ENCODE measurements at places on chromosomes 3 and 15.

DNA sequence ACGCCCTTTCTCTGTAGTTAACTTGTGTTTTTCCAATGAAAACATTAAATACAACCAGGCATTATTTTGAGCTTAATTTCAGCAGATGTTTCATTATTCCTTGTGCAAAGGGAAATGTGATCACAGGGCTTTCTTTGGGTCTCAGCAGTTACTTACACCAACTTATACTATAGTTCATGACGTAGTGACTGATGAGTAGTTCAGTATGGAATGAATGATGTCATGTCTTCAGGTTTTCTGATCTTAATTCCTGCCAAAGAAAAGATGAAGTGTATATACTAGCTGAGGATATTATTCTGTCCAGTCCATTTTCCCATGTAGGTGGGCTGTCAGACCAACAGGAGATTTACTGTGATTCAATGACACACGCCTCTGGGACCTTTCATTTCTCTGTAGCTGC is 61.3 kb downstream of the MYRIP start:
- DNase-seq, result no peak

- no peak for DNase-seq
Observed at GRCh38 chr3:12301031-12301430, 12.2 kb downstream of the PPARG start.

DNA sequence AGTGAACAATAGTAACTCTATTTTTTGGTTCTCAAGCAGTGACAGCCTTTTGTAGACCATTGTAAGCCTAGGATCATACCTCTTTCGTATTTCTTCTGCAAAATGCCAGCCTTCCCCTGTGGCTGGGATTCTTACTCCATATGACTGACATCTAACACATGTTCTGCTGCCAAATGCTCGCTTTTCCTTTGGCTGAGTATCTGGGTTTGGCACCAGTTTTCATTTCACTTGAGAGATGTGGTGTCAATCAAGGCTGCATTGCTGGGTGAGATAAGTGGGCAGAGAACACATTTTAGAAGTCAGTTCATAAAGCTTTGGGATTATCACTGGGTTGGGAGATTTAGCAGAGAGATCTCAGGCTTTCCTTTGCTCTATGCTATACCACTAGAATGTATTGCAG is 514.7 kb upstream of the SGO1 start:
- DNase-seq, result no peak

DNA sequence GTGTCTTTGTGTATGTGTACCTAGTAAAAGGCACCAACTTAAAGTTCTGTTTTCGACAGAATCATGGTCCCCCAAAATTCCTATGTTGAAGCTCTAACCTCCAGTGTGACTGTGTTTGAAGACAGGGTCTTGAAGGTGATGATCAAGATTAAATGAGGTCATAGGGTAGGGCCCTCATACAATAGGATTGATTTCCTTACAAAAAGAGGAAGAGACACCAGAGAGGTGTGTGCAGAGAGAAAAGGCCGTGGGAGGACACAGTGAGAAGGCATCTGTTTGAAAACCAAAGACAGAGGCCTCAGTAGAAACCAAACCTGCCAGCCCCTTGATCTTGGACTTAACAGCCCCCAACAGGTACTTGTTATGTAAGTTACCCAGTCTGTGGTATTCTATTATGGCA is 52.0 kb upstream of the CORO2B start:
- no peak for DNase-seq

DNA sequence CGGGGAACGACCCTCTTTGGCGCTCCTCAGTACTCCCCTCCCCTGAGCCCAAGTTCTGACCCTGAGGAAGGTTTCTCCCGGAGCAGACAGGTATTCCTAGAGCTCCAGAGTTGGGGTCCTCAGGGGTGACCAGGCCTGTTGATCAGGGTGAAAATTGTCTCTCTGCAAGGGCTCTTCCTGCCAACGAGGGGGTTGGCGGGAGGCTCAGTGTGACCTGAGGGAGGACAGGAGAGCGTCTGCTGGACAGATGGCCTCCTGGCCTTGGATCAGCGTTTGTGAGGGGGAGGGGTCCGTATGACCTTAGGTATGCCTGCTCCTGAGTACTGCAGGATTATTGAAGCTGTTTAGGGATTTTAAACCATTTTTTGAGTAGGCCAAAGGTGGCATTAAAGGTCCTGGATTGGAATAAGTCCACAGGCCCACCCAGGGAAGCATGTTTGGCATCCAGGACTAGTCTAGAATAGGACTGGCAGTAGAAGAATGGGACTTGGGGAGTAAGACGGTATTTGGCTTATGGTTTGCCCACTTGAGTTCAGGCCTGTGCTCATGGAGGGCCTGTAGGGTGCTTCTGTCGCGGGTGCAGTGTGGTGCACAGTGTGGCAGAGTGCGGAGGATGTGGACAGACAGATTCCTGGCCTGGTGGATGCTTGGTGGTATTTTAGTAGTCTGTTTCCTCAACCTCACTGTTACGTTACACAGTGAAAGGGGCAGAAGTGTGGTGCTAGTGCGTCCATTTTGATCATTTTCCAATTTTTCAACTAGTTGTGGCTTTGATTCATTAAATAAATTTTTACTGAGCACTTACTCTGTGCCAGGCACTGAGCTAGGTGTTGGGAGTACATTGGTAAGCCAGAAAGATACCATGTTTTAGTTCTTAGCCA is 959 bp downstream of the ZNF592 start:
- DNase-seq, result peak; percentile 32

- no peak for DNase-seq
Observed at GRCh38 chr3:32165442-32165841, 59.0 kb downstream of the GPD1L start.

DNA sequence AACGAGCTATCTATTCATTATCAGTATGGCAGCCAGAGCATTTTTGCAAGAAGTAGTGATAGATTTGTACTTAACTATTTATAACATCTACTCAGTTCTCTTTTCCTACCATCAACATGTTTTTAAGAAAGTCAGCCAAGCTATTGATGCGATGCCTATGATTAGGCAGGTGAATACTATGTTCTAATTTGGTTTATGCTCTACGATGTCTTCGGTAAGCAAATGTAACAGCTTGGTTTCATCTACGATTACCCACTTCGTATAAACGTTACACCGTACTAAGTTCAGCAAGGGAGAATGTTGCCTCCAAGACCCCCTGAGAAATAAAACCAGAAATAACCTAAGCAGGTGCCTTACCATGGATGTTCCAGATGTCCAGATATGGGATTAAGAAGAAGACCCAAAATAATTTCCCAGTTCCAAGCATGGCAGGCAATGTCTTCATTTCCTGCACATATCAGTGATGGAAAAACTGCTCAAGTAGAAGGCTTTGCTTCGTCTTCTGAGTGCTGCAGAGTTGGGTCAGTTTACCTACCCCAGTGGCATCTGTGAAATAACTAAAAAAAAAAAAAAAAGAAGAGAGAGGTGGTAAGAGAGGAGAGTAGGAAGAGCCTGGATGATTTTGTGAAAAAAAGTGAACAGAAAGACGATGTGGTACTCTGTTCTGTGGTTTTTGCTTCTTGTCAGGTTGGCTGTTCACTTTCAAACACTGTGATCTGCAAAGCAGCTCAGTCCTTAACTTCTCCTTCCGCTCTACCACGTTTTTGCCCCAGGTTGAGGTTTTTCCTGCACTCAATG is at the start of gene BTLA:
BTLA (minus strand) TSS at position 559 of the 798 bp plus-strand sequence; CDS start at position 445, 114 bp downstream.
- no peak for DNase-seq

DNA sequence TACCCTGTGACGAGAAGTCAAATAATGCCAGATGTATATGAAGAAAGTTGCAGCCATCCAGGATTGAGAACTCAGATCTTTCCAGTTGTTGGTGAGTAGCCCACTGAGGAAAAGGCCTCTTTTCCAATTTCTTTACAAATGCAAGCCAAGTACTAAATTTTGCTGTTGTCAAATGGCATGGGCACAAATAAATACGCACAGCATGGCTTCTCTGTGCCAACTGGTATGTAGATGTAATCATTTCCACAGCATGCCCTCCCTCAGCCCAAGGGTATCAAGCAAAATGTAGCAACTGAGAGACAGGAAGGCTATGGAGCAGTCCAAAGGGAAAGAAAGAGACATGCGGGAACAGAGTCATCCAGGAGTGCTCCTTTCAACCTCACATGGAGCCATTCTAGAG is 105.4 kb downstream of the FGF12 start:
- DNase-seq, result no peak

- DNase-seq, result no peak
Observed at GRCh38 chr3:71649757-71650156, 66.2 kb upstream of the FOXP1 start.

- no peak for DNase-seq
Observed at GRCh38 chr3:171269542-171269941, 190.7 kb downstream of the TNIK start.

GRCh38 chr3:27840807-27841594 is 118.9 kb upstream of the EOMES start:
- no peak for DNase-seq

DNA sequence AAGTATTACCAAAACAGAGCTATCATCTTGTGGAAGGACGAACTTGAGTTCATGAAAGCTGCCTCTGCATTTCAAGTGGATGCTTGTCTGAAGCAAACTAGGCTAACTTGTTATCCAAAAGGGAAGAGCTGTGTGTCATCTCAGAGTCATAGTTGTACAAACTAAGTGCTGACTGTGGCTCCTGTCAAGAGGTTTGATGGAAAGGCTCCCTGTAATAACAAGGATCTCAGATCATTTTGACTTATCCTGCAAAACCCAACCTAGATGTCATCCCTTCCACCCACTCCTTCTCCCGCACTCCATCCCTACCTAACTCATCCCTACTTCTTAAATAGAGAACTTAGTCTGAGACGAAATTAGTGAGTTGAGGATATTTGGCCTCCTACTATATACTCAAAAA is 110.8 kb downstream of the NR2E3 start:
- DNase-seq, result no peak

DNA sequence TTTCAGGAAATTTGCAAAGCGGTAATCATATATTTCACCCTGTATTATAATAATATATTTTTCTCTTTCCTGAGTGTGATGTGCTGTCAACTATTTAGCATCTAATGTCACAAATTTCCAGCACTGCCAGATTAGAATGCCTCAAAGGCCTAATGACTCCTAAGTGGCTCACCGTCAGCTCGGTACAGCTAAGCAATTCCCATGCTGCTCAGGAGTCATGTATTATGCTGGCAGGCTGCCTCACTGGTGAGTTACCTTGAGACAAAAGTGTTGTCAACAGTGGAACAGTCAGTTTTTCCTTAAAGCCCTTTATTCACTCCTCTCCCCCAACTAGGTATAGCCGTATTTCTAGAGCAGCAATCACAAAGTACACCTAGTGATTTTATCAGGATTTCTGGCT is 83.6 kb downstream of the NSUN3 start:
- DNase-seq, result no peak

DNA sequence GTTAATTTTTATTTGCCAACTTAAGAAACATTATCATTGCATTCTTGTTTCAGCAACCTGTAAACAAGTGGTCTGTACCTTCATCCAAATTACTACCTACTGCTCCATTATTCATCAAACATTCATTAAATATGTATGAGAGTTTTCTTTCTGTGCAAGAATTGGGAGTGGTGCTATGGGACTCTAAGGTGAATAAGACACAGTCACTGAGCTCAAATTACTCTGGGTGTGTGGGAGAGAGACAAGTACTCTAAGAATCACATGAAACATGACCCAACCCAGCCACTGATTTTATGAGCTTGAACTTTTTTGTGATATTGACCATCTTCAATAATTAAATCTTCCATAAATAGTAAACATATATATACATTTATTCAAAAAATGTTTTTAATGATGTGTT is 227.2 kb upstream of the TP63 start:
- DNase-seq, result no peak

DNA sequence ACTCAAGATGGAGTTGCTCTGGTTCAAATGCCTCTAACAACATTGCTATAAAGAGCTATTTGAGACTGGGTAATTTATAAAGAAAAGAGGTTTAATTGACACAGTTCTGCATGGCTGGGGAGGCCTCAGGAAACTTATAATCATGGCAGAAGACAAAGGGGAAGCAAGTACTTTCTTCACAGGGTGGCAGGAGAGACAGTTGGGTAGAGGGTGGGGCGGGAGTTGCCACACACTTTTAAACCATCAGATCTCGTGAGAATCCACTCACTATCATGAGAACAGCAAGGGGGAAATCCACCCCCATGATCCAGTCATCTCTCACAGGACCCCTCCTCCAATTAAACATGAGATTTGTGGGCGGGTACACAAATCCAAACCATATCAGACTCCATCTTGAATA is 30.7 kb downstream of the MAP2K5 start:
- DNase-seq, result no peak

- no peak for DNase-seq
Observed at GRCh38 chr3:143084856-143085731, 34.5 kb upstream of the CHST2 start.

GRCh38 chr3:176579711-176580185 is 617.5 kb downstream of the TBL1XR1 start:
- no peak for DNase-seq

DNA sequence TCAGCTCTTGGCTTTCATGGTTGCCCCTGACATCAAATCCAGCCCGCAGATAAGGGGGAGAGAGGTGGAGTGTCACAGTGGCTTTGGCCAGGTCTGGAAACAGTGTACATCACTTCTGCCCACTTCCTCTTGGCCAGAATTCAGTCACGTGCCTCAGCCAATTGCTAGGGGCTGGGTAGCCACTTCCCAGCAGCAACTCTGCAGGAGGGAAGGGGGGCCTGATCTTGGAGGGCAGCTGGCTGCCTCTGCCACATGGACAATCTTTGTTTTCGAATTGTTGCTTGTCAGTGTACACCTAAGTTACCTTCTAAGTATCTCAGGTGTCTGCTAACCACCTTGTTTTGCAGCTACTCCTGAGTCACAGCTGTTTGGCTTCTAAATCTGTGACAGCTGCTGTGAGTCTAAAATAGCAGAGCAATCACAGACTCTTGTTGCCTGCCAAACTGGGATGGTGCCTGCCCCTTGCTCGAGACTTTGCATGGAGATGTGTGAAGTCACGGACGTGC is 41.0 kb upstream of the LIMD1 start:
- no peak for DNase-seq

GRCh38 chr3:11434563-11435096 is 162.4 kb downstream of the ATG7 start:
- no peak for DNase-seq

DNA sequence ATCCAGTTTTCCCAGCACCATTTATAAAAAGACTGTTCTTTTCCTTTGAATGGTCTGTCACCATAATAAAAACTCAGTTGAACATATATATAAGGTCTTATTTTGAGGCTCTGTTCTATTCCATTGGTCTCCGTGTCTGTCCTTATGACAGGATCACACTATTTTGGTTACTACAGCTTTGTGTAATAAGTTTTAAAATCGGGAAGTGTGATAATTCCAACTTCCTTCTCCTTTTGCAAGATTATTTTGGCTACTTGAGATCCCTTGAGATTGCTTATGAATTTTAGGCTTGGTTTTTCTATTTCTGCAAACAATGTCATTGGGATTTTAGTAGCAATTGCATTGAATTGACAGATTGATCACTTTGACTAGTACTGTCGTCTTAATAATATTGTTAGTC is 35.7 kb downstream of the SACM1L start:
- DNase-seq, result no peak

GRCh38 chr15:60571008-60571420 is 92.1 kb upstream of the ICE2 start:
- no peak for DNase-seq

Measured in activated CD4-positive, alpha-beta T cell treated with anti-CD3 and anti-CD28 coated beads for 4 hours (primary cell).